ENCODE measurements at places on chromosomes 2 and 18.
A peak's percentile ranks its signal among the peaks of the same experiment; 100 is the strongest.

DNA sequence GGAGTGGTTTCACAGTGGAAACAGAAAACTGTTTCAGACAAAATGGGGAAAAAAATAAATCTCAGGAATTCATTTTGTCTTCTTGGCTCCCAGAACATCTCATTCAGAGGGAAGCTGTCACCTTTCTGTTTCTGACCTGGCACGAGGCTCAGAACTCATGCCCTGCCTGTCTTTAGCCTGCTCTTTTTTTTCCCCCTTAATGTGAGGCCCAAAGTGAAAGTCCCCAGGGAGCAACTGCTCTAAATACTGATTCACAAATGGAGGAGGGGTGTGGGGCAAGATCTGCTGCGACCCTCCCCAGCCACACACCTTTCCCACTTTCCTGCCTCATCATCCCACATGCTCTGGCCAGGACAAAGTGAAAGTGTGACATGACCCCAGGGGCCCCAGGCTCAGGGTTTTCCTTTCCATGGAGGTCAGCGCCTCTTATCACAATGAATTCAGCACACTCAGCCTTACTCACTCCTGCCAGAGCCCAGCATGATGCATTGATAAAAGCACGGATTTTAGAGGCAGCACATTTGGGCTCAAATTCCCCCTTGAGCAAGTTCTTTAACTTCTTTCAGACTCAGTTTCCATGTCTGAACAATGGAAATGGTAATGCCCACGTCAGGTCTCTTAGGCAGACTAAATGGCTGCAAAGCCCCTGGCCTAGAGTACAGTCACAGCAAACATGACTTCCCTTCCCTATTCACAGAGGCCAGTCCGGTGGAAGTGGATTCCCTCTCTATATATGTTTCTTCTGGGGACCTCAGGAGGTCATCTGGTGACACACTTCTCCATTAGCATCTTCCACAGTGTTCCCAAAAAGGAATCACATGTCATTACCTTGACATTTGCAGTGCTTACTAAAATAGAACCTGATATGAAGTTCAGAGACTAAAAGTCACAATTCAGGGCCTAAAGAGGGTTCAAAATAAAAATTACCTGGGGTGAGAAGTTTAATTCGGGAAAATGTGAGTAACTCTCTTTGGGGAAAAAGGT, 55.3 kb upstream of the TMEM163 start:
- DNase-seq = no peak

GRCh38 chr2:120641366-120641771, 94.3 kb upstream of the GLI2 start:
- DNase-seq = peak; percentile 11

GRCh38 chr2:239323447-239323846, 77.4 kb downstream of the HDAC4 start:
- DNase-seq = no peak

DNA sequence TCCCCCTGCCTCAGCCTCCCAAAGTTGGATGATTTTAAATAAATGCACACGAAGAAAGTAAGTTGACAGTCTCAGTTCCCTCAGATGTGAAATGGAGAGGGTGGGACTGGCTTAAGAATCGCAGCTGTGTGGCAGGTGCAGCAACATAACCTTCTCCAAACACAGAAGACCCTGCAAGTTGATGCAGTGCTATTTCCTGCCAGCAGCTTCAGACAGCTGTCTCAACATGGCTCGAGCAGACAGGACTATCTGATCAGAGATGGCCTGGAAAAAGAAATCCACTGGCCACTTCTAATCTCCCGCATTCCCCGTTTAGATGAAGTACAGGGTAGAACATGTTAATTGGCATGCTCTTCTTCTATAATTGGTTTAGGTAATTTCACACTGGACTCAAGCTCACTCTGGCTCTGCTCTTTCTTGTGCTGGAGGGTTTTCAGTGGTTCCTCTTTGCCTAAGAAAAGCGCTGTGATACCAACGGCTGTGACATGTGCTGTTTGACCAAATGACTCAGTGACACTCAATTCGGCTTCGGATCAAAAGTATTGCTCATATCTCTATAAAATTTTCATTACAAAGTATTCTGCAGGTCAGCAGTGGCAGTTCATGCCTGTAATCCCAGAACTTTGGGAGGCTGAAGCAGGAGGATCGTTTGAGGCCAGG, 40.2 kb downstream of the MYOM1 start:
- no peak for DNase-seq

- peak; percentile 78 for DNase-seq
Observed at GRCh38 chr2:227805578-227805977, 8.1 kb upstream of the CCL20 start.

- no peak for DNase-seq
Observed at GRCh38 chr2:2260696-2261268, 70.3 kb downstream of the MYT1L start.

- no peak for DNase-seq
Observed at GRCh38 chr2:205754285-205754923, 72.1 kb downstream of the NRP2 start.

GRCh38 chr2:71157124-71157793, 26.8 kb downstream of the MPHOSPH10 start:
- peak; percentile 18 for DNase-seq

DNA sequence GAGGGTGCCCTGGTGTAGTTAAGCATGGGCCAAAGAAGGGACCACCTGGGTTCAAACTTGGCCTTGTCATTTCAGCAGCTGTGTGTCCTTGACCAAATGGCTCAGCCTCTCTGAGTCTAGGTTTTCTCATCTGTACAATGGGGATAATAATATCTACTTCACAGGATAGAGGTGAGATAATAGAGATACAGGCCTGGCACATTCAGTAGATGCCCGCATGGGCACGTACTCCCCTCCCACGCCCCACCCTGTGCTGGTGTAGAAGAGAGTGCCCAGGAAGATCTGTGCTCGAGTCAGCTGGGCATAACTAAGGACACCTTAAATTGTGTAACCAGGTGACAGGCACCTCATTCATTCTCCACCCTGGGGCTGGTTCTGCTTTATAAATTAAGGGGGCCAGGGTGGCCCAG, 8.4 kb upstream of the TMEM185B start:
- DNase-seq = no peak

GRCh38 chr2:55838653-55839052, 84.9 kb downstream of the EFEMP1 start:
- no peak for DNase-seq

- no peak for DNase-seq
Observed at GRCh38 chr2:5915881-5916310, 223.7 kb downstream of the SOX11 start.

- DNase-seq = no peak
Observed at GRCh38 chr18:33750366-33750765, 172.3 kb downstream of the ASXL3 start.

GRCh38 chr2:61715506-61715905, 138.4 kb downstream of the FAM161A start:
- DNase-seq = no peak

GRCh38 chr18:61554946-61555361, 221.7 kb downstream of the CDH20 start:
- DNase-seq = peak; percentile 30

GRCh38 chr18:55777666-55778304, 189.8 kb upstream of the TCF4 start:
- DNase-seq = no peak

- DNase-seq = peak; percentile 56
Observed at GRCh38 chr2:181077128-181077709, 96.8 kb downstream of the UBE2E3 start.

DNA sequence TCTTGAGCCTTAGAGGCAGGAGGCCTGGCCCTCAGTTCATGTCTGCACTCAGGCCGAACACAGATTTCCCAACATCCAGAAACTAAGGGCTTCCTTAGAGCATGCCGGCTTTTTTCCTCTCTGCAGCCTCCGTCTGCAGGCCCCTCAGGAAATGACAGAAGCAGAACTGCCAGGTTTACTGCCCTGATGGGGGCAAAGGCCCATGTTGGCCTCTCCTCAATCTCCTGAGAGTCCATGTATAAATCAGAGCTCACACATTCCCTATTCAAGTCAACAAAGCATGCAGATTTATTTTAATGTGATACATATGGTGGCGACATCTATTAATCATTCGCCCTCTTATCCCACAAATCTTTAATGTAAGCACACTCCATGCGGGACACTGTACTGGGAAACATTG, 475.6 kb upstream of the HS6ST1 start:
- no peak for DNase-seq
